Endodermal cell (in vitro differentiated cells): ENCODE measurements at places on chromosomes 6 and 20. TPM values are rescaled to one million over a fixed set of nuclear protein-coding genes. Genes with fewer than 3 reads are reported as not detected.

The ULBP2 gene
- not detected in 3 replicates for total RNA-seq

The POLH gene
- 11.2 and 13.0 TPM in 2 replicates for total RNA-seq

The MLIP gene
- total RNA-seq = not detected in 2 replicates

The TBX18 gene
- 1.3 and 1.5 TPM in 2 replicates for total RNA-seq

The ABCC10 gene
- 38.0 and 44.8 TPM in 2 replicates for total RNA-seq

DNA sequence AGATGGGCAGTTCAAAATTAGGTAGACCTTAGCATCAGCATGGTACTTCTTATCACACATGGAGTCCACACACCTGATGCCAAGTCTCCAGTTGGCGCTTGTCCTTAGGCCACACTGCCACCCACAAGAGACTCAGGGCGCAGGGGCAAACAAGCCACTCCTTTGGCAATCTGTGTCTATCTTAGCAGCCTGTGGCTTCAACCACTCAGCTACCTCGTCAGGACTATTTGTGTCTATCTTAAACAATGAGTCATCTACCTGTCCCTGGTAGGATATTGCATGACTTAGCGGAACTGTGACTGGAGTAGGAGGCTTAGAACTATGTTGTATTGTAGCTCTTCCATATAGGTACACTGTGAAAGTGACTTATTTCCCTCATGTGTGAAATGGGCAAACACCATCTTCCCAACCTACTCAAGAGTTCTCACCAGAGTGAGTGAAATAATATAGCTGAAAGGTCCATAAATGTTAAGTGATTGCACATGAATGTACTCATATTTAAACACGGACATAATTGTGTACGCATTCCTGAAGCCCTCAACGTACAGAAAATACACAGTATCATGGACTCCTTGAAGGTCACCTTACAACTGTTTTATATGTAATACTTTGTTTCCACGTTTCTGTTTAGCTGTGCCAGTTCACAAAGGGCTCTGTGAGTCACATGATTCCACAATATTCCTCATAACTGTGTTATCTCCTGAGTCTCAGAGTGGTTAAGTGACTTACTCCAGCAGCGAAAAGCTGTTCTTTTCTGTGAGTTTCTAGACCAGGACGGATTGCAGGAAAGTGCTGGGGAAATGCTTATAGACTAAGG, 1.6 kb downstream of the TRIM27 start:
- DNase-seq = no peak

GRCh38 chr6:69816026-69816425, 19.2 kb upstream of the LMBRD1 start:
- DNase-seq = no peak

DNA sequence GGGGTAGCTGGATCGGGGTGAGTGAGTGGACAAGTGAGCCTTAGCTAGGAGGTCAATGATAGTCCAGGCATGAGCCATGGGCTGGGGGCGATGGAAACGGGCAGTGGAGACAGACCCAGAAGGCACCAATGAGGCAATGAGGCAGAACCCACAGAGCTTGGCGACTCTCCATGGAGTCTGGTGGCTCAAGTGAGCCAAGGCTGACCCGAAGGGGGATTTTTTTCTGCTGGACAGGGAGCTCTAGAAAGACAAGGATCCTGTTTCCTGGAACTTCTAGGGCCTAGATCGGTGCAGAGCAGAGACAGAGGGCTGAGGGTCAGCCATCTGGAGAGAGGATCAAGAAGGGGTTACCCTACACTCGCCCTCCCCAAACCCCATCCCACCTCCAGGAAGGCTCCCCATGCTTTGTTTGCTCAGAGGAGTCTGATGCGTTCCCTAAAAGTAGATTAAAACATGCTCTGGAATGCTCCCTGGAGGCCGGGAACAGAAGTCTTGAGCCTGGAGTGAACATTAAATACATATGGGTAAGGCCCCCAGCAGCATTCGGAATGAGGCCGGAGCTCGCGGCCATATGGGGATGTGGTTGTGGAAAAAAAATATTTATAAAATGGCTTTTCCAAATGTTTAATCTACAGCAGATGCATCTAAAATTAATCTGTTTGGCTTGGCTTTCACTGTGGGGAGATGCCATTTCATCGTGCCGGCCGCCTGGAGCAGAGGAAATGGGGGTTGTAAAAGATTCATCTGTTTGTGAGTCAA, 237.8 kb upstream of the PMEPA1 start:
- DNase-seq = no peak

- DNase-seq = no peak
Observed at GRCh38 chr6:31692886-31693285, 10.2 kb downstream of the ABHD16A start.

DNA sequence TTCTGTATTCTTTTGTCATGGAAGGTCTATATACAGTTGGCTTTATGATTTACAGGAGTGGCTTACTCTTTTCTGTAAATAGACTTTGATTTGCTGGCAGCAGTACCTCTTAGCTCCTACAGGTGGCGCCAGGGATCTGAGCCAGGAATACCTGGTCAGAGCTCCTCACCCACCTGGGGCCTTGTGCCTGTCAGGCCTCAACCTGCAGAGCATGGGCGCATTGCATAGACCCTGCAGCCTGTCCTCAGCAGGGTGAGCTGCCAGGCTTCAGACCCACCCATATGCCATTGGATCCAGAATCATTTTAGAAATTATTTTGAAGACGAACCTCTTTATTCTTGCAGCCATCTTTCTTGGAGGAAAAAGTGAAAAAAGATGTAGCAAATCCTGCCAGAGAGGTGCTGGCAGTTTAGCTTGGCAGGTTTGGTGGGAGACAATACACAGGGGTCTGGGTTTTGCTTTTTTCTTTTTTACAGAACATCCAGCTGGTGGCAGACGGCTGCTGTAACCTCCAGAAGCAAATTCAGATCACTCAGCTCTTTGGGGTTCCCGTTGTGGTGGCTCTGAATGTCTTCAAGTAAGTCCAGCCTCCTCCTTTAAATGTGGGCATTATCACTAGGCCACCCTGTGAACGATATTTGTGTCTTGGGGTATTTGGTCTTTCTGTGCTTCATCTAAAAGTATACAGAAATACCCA, 149.1 kb downstream of the MTHFD1L start:
- peak; percentile 91 for DNase-seq

- peak; percentile 71 for DNase-seq
Observed at GRCh38 chr6:43739642-43740091, 30.3 kb upstream of the VEGFA start.

GRCh38 chr6:160583794-160584193, 80.3 kb downstream of the LPA start:
- no peak for DNase-seq
